Hematopoietic multipotent progenitor cell treated with erythropoietin and hydrocortisone succinate and interleukin-3 and kit ligand, for 4 days (in vitro differentiated cells): ENCODE measurements at places on chromosomes 1 and 21.
A peak's percentile ranks its signal among the peaks of the same experiment; 100 is the strongest.

DNA sequence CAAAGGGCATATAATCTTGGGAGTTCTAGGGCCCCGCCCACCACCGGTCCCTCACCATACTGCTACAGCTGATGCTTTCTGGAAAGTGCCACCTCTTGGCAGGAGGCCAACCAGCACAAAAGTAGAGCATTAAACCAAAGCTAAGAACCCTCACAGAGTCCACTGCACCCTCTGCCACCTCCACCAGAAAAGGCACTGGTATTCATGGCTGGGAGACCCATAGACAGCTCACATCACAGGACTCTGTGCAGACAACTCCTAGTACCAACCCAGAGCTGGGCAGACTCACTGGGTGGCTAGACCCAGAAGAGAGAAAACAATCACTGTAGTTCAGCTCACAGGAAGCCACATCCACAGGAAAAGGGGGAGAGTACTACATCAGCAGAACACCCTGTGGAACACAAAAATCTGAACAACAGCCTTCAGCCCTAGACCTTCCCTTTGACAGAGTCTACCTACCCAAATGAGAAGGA lies 10.8 kb downstream of the THEM4 start:
- peak; percentile 50 for DNase-seq

DNA sequence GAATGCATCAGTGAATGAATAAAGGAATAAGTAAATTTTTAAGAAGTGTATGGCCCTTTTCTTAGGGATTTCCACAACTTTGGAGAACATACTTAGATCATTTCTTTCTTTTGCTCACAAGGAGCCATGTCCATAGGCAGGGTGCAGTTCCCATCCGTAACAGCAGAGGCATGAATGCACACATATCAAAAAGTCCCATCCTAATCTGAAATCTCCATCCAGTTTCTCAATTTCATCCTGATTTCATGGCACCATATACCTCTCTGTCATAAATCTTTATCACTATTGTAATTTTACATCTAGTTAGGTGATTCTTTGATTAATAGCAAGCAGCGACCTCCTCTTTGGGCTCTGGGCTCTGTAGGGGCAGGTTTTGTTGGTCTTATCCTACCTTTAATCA lies 359.2 kb downstream of the RRAGC start:
- peak; percentile 11 for DNase-seq

- no peak for DNase-seq
Observed at GRCh38 chr1:201053155-201053860, 29.8 kb upstream of the KIF21B start.

DNA sequence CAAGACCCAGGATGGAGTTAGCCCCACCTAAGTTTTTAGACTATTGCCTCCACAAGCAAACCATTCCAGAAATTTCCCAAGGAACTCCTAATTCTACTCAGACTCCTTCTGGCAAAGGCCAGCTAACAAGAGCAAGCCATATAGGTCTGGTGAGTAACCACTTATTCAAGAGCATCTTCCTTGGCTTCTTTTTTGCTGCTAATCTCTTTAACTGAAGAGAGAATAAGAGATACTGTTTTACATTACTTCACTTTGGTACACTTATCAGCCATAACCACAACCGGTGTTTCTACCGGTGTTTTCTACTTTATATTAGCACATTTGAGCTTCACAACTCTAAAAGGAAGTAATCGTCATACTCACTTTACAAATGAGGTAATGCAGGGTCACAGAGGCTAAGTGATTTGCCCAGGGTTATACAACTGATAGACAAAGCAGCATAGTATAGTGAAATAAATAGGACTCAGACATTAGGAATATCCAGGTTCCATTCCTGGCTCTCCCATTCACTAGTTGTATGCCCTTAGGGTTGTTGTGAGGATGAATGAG lies 1.7 kb upstream of the EPS15 start:
- DNase-seq = peak; percentile 87

DNA sequence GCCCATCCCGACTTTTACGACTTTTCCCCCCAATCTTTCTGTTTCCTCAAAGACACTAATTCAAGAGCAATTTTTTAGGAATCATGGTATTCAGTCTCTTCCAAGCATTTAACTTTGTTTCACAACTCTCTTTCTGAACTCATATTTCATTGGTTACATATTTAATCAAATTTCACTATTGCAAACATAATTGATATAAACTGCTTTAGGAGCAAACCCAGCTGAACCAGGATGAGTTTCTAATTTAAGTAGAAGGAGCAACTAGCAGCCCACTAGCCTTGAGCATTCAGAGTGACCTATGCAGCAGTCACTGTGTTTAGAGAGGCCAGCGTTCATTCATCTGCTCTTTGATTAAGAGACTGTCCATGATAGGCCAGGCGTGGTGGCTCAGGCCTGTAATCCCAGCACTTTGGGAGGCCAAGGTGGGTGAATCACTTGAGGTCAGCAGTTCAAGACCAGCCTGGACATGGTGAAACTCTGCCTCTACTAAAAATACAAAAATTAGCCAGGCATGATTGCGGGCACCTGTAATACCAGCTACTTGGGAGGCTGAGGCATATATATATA lies 1.8 kb downstream of the CELA2B start:
- no peak for DNase-seq

DNA sequence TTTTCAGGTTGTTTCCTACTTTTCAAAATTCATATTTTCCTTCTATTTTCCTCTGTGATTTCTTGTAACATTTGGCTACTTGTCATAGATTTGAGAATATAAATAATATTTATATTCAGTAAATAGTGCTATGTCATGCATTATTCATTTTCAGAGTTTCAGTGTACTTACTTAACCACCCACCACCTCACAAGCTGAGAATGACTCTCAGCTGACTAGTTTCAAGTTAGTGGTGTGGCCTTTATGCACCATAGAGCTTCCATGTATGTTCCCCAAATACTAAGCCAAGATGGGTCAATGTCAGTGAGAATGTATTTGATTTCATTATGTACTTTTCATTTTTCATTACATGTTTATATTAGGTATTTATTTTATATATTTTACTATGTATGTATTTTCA lies 56.9 kb upstream of the RGS1 start:
- DNase-seq = no peak

- DNase-seq = peak; percentile 25
Observed at GRCh38 chr1:224175617-224176016, 7.4 kb upstream of the DEGS1 start.

GRCh38 chr1:21308847-21309652 lies 18.8 kb upstream of the ECE1 start:
- peak; percentile 39 for DNase-seq

DNA sequence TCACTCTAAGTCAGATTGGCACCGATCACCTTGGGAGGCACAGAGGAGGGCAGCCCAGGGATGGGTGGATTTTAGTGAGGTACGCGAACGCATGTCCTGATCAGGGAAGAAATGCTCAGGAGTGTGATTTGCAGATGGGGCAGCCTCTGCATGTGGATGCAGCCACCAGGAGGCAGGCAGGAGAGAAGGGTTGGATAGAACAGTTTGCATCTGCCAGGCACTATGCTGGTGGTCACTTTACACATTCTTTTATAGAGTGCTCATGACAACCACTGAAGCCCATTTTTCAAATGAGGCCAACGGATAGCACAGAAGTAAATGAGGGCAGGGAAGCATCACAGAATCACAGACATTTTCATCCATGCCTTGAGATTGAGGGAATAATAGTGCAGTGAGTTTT lies 5.7 kb downstream of the LAMB3 start:
- peak; percentile 31 for DNase-seq
